ENCODE measurements at places on chromosomes 1 and 21.
A peak's percentile ranks its signal among the peaks of the same experiment; 100 is the strongest.

GRCh38 chr1:197268012-197268411, at the start of gene CRB1:
TSS of gene CRB1 (plus strand) at chr1:197268252. CDS start at chr1:197268413, 161 bp downstream.
- no peak for DNase-seq

DNA sequence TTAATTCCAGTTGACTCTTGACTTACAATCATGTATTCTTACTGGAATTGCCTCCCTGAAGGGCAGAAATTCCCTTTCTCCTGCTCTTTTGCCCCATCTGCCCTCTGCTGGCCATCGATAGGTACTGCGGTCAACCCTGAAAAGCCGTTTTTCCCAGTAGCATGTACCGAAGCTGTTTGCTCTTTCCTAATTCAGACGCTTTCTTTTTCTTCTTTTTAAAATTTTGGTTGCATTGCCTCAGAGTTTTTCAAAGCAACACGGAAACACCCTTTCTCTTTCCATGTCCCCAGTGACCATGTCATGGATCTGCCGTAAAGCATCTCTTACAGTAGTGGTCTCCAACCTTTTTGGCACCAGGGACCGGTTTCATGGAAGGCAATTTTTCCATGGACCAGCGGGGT, 164.2 kb upstream of the C1orf21 start:
- DNase-seq = peak; percentile 25

DNA sequence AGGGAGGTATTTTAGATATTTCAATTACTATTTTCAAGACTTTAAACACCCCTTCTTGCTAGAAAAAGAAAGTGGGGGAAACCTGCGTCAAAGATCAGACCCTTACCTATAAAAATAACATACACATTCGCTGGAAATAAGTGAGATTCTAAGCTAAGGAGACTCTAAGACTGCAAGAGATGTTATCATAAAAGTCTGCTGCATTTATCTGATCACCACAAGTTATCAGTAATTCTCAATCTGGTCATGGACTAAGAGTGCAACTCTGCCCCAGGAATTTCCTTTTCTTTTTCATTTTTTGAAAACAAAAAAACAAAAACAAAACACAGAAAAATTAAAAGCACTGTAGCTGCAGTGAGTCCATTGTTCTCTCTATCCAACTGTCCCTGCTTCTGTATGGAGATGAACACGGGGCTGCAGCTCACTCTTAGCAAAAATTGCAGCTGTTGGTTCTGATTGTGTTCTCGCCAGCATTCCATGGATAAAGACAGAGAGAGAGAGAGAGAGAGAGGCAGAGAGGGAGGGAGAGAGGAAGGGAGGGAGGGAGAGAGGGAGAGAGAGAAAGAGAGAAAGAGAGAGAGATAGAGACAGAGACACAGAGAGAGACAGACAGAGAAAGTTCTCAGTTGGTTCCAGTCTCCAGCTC, 14.1 kb downstream of the XKR8 start:
- no peak for DNase-seq

GRCh38 chr1:2610036-2610959, 22.5 kb downstream of the MMEL1 start:
- no peak for DNase-seq

DNA sequence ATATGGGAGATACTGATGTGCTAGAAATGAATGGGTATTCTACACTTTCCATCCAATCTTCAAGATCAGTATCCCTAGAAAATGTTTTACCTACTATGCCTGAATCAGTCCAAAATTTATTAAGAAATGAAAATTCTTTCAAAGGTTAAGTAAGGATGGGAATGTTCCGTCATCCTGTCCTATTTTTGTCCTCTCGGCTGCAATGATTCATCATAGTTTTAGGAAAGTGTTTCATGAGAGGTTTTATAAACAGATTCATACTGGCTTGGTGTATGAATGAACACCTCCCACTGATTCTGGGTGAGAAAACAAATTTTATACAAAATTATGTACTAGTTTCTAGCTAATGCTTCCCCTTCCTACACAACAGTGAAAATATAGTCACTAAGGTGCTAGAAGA, 504.6 kb upstream of the NR5A2 start:
- no peak for DNase-seq

GRCh38 chr1:24793447-24794129, 48.3 kb downstream of the CLIC4 start:
- DNase-seq = no peak

DNA sequence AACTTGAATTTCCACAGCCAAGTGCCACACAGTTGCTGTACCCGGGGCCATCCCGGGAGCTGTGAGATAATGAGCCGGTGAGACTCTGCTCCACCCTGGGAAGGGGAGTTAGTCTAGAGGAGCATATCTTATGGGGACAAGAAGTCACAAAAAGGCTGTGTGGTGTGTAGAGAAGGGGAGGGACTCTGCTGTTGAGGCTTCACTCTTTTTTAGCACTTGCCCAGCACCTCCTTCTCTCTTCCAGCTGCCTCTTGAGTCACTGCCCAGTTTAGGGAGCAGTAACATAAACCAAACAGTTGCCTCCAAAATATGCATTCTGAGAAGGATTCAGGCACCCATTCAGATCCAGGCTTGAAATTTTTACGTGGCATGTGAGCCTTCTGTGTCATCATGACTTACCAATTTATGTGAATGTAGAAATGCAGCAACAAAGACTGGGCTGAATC, 744 bp upstream of the WDR26 start:
- DNase-seq = peak; percentile 38

DNA sequence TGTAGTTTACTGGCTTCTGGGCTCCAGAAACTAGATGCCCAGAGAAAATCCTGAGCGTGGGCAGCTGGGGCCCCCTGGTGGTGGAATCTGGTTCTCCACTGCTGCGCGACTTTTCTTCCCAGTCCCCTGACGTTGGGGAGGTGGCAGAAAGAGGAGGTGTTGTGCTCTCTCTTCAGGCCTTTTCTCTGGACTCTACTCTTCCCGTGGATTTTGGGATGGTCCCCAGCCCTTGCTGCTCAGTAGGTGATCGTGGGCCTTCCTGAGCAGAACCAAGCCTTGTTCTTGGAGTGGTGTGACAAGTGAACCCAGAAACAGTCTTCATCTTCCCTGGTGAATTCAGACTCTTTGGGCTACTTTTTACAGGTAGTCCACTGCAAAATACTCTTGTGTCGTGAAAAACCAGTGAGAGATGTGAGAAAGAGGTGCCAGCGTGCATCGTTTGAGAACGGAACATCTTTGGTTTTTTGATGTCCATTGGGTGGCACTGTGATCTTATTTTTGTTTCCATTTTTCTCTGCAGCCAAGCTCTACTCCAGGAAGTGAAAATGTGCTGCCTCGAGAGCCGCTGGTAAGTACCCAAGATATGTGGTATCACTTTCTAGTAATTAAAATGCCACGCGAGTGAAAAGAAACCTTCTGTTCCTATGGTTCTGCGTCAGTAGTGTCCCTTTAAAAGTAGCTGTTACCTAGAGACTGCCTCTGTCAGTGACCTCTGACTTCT, 20.2 kb downstream of the PEX14 start:
- peak; percentile 79 for DNase-seq

DNA sequence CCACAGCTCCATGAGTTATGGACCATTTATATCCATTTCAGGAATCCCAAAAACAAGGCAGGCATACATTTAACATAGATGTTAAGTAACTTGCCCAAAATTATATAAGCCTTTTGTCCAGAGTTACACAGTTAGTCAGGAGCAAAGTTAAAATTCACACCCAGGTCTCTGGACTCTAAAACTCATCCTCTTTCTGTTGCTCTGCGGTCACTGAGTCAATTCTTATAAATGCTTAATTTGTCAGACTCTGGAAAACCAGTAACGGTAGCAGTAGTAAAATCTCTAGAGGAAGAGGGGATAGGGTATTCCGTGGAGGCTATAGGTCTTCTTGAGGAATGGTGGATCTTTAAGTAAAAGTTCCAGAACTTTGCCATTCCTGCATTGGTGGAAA, 223.6 kb upstream of the JUN start:
- DNase-seq = no peak

- DNase-seq = no peak
These were observed 8.8 kb upstream of the LAMB3 start for GRCh38 chr1:209661071-209661470.

DNA sequence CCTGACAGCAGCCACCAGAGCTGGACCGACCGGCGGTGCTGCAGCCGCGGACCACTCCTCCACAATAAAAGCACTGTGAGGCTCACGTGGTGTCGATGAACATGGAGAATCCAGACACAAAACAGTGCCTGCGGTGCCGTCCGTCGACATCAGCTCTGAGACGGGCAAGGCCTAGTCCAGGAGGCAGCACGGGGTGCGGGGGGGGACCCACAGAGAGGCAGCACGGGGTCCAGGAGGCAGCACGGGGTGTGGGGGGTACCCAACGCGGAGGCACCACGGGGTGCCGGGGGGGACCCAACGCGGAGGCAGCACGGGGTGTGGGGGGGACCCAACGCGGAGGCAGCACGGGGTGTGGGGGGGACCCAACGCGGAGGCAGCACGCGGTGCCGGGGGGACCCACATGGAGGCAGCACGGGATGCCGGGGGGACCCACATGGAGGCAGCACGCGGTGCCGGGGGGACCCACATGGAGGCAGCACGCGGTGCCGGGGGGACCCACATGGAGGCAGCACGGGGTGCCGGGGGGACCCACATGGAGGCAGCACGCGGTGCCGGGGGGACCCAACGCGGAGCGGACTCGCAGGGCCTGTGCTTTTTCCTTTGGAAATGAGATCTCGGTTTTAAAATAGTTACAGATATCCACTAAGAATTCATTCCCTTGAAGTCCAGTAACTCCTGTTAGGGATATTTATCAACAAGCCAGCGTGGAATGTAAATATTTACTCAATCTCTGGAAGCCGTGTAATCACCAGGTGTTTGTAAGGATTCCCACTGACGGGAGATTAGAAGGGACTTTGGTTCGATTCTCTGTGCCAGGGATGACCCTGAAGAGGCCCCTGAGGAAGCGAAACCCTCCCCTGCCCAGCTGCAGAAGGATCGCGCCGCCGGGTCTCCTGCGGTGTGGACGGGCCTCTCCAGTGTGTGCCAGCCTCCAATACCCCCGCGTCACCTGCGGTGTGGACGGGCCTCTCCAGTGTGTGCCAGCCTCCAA, 52.1 kb downstream of the COL6A1 start:
- no peak for DNase-seq

GRCh38 chr1:211741788-211742187, 66.4 kb upstream of the NEK2 start:
- no peak for DNase-seq

DNA sequence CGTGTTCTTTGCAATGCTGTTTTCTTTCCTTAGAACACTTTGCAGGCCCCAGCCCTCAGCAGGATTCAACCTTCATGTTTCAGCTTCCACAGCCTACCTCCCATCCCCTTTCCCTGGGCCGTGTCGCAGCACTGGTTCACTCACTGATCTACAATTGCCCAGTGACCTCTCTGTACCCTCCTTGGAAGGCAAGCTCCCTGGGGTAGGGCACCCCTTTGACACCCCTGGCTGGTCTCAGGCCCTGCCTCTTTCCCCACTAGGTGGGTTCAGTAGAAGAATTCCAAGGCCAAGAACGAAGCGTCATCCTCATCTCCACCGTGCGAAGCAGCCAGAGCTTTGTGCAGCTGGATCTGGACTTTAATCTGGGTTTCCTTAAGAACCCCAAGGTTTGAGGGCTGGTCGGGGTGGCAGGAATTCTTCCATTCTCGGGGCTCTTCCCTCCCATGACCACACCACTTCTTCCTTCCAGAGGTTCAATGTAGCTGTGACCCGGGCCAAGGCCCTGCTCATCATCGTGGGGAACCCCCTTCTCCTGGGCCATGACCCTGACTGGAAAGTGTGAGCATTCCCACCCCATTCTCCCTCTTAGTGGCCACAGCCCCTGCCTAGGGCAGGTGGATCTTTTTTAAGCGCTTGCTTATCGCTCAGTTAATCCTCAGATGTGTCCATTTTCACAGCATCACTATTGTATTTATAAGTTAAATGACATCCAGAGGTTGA, 7.3 kb downstream of the RHOC start:
- no peak for DNase-seq

- no peak for DNase-seq
These were observed 8.4 kb upstream of the COL18A1 start for GRCh38 chr21:45396620-45396995.

- DNase-seq = no peak
These were observed 111.9 kb upstream of the KAZN start for GRCh38 chr1:14486401-14487201.

DNA sequence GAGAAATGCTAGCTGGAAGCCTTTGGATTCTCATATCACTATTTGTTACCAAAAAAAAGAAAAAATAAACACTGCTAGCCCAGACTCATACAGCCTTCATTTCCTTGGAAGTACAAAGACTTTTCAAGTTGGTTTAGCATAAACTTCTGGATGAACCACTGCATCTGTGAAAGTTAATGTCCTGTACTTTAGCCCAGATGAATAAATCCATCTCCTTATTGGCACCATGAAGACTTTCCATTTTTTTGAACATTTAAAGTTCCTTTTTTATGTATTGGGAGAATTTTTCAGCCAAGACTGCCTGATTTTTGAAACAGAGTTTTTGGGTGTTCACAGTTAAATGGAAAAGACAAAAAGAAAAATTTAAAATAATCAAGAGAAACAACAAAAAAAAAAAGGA, 184.0 kb upstream of the C1orf87 start:
- DNase-seq = no peak

DNA sequence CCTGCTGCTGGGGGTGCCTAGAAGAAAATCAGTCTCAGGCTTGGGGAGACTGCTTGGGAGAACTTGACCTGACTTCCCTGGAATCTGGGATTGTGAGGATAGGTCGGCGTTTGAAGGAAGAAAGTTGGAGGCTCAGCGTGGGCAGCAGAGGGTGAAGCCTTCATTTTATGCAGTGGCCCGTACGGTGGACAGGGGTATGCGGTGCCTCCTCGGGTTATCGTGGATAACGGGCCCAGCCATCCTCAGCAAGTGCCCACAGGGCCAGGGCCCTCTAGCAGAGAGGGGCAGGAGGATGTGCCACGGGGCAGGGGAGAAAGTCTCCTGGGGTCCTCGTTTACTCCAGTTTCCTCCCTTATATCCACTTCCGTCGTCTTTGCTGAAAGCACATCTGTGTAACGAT, 34.0 kb downstream of the CHAF1B start:
- no peak for DNase-seq

DNA sequence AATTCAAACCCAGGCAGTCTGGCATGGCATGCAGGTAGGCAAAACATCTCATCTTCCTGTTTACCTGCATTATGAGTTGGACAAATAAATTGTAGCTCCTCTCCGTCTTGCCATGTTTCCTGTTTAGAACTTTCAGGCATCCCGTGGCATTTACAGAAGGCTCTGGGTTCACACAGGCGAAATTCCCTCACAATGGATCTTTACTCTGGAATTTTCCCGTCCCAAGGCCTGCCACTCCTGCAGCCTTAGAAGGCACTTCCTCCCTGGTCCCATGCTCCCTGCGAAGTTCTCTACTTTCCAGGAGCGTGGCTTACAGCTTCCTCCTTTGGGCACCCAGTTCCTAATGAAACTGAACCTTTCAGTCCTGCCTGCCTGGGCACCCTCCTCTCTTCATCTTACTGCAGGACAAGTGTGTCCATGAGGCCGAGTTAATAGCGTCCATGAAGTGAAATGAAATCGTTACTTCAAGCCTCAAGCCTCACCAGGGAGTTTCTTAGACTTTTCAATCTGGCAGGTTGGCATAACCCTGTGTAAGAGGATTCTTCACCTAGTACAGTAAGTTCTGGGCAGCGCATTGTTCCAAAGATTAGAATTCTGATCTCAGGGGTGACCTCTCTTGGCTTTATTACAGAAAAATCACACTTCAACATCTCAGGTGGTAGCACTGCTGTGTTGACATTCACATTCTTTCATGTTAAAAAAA, 36.8 kb upstream of the AHCYL1 start:
- DNase-seq = no peak

GRCh38 chr1:181804989-181805388, 256.5 kb downstream of the ZNF648 start:
- DNase-seq = no peak

All from stimulated activated CD4-positive, alpha-beta T cell treated with anti-CD3 and anti-CD28 coated beads, Interleukin-1b, Interleukin-23, amount 100 ng/mL, for 48 hours (primary cell).